ENCODE measurements at places on chromosomes 16 and 17. TPM values are rescaled to one million over a fixed set of nuclear protein-coding genes. Genes with fewer than 3 reads are reported as not detected.
A peak's percentile ranks its signal among the peaks of the same experiment; 100 is the strongest.

ZNF48 gene
- 20.2 TPM for total RNA-seq

DNA sequence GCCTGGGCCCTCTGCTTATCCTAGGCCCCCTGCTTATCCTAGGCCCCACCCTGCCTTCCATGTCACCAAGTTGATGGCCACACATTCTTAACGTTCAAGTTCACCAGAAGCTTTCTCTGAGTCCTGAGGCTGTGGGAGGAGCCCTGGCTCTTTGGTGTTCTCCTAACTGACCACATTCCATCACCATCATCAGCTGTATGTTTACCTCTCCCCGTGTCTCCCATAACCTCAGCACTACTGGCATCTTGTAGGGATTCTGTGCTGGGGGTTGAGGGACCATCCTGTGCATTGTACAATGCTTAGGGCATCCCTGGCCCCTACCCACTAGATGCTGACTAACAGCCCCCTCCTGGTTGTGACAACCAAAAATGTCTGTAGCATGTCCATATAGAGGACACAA, 99.3 kb downstream of the NDE1 start:
- DNase-seq = no peak

- no peak for DNase-seq
Observed at GRCh38 chr16:2737238-2737605, 15.2 kb upstream of the SRRM2 start.

- DNase-seq = no peak
Observed at GRCh38 chr16:10504404-10504885, 76.0 kb downstream of the EMP2 start.

OTOP3 gene
- total RNA-seq = not detected

PHB1 gene
- total RNA-seq = 395 TPM

GRCh38 chr17:70834039-70834438, 664.7 kb downstream of the KCNJ2 start:
- DNase-seq = no peak

HES7 gene
- 1.8 TPM for total RNA-seq

DNA sequence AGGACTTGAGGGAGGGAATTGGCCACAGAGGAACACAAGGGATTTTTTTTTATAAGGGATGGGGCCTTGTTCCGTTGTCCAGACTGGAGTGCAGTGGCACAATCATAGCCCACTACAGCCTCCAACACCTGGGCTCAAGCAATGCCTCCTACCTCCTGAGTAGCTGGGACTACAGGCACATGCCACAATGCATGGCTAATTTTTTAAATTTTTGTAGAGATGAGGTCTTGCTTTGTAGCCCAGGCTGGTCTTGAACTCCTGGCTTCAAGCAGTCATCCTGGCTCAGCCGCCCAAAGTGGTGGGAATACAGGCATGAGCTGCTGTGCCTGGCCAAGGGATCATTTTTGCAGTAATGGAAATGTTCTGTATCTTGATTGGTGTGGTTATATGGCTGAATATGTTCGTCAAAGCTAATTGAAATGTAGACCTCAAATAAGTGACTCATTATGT, 56.9 kb downstream of the VMP1 start:
- no peak for DNase-seq

DNA sequence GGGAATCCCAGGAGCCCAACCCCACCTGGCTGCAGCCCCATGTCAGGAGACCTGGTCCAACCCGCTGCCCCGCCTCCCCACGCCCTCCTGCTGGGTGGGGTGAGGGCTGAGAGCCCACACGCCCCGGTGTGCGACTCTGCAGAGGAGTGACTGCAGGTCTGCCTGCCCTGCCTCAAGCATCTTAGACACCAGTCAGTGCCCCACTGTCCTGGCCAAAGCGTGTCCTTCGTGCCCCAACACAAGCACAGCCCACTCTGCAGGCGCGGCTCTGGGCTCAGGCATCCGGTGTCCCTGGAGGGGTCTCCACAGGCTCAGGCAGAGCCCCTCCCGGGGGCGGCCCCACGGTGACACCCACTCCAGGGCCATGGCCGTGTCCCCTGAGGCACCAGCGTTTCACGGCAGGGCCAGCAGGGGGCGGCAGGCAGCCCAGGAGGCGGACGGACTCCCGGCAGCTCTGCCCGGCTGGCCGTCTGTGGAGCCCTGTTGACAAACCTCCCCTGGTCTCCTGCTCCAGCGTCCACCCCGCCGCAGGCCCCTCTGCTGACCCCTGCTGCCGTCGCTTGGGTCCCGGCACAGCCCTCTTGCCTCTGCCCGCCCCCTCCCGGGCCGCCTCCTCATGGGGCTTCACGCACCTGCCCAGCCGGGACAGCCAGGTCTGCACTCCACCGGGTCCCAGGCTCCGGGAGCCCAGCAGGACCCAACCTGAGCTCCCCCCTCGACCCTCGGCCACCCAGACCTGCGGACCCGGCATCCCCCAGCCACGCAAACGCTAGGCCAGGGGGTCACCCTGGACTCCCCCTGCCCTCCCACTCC, 8.6 kb upstream of the UBE2I start:
- DNase-seq = peak; percentile 73

GRCh38 chr16:4698321-4699045, 5.1 kb downstream of the NUDT16L1 start:
- no peak for DNase-seq

PARN gene
- 55.4 TPM for total RNA-seq

GRCh38 chr17:6913608-6914443, 82.0 kb upstream of the ALOX12 start:
- DNase-seq = peak; percentile 48

DNA sequence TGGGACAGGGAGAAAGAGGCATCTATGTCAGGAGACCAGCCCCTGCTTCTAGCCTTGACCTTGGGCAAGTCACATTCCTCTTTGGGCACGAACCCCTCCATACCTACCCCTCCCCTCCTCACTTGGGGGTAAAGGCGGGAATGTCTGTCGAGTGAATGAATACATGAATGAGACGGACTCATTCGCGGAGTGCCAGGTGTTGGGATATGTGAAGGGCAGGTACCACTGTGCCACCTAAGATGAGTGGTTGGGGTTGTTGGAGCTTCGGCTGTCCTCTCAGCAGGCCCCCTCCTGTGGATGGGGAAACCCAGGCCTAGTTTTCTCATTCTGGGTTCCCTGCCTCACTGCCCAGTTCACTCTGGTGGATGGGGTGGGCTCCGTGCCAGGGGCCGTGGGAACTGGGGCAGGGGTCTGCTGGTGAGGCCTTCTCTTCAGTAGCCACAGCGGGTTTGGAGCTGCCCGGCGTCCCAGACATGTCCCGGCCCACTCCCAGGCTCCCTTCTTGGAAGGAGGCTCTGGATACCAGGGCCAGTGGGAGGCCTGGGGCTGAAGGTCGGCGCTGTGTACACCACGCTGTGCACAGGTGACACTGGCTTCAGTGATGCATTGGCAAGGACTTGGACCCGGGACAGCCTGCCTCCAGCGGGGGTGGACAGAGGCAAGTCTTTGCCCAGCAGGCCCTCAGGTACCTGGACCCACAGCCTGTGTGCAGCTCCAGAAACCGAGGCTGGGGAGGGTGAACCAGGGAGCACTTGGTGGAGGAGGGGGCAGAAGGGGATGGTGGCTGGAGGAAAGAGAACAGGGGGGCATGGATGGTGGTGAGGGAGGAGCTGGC, 5.6 kb downstream of the GLIS2 start:
- no peak for DNase-seq

- DNase-seq = no peak
Observed at GRCh38 chr17:55663400-55663799, 59.3 kb downstream of the TMEM100 start.

DNA sequence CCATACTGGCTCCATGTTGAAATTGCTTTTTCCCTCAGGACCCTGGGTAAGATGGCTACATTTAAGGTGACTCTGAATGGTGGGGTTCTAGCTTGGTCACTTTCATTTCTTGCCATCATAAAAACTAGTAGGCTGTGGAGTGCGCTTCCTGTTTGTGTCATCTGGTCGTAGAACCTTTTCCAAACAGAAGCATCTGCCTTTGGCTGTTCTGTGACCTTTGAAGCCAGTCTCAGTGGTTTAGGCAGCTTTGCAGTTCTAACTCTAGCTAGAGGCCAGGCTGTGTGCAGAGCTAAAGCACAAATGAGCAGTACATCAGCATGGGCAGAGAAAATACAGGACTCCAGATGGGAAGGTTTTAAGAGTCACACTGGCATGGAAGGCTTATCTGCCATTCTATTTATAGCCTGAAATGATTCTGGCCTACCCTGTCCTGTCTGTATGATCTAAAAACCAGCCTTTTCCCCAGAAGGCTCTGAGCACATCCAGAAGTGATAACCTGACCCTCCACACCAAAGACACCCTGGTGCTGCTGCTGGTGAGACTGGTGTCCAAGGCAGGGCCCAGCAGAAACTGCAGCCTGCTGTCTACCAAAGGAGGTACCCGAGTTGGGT, 8.6 kb downstream of the ESRP2 start:
- no peak for DNase-seq

DNA sequence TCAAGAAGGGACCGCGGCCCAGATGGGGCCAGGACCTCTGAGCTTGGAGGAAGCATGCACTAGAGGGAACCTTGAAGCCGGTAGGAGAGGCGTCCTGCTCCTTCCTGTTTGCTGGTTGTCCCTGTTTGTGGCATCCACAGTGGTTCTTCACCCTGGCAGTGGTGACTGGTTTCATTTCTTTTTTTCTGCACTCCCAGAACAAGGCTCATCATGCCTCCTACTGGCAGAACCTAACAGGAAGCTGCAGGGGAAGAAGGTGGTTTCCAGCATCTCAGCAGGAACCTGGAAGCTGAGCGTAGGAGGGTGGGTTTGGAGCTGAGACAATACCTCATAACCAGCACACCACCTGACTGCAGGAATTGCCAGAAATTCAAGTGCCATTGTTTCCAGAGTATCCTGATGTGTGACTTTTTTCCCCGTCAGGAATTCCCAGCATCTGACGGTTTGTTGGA, 5.8 kb downstream of the TMEM231 start:
- peak; percentile 21 for DNase-seq

GRCh38 chr16:30744183-30744582, 4.0 kb upstream of the PHKG2 start:
- no peak for DNase-seq

FA2H gene
- not detected for total RNA-seq

DNA sequence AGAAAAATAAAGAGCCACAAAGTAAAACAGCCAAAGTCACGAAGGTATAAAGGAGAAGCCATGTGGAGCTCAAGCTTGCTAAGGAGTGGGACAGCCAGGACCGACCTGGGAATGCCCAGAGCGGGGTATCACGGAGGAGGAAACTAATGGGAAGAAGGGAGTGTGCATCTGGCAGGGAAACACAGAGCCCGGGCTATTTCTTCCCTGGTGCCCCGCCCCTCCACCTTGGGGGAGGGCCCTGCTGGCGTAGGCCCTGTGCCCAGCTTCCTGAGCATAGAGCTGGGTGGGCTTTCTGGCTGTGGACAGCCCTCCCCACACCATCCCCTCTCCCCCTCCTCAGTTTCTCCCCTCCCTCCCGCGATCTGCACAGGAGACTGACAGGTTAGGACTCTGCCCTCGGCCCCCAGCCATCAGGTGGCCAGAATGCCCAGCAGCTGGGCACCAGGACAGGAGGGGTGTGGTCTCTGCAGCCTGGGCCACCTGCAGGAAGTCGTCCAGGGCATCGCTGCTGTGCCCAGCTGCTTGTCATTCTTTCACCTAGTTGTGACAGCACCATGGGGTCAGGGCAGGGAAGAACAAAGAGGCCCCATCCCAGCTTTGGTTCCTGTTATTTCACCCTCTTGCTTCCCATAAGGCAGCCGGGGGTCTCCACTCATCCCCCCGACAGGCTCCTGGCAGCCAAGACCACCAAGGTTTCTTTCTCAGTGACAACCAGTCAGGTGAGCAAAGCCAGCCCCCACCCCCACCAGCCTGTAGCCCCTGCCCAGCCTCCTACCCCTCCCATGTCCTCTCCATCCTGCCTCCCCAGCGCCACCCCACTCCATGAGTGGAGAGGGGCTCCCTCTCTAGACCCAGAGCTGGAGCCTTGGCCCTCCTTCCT, 7.1 kb upstream of the DCAF7 start:
- no peak for DNase-seq

- peak; percentile 40 for DNase-seq
Observed at GRCh38 chr17:19338031-19338990, 24.2 kb downstream of the B9D1 start.

DNA sequence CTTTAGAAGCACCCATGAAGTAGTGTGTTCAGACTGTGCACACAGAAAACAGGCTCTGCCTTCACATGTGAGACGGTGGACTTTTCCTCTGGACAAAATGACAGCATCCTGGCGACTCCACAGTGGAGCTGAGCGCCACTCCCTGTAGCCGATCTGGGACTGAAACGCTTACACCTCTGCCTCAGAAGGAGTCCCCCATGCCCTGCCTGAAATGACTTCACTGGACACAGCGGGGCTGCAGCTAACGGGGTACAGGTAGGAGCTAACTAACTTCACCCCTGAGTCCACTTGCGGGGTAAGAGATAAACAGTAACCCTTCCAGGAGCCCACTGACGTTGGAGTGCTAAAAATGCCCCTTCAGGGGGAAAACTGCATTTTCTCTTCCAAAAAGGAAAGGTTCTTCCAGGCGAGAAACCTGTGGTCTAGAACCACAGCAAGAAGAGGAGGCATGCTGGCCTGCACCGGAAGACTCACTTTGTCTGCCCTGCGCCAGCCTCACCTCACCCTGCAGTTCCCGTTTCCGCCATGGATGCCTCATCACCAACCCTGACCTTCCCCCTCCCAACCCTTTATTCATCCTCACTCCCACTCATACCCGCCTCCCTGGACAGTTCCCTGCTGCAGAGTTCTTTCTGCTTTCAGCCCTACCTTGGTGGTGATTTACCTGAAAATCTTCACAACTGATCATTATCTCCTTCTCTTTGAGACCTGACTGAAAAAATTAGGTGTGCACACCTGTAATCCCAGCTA, 19.4 kb upstream of the ENDOV start:
- DNase-seq = no peak

- DNase-seq = peak; percentile 38
Observed at GRCh38 chr17:4658478-4659305, 17.2 kb upstream of the ALOX15 start.

DNA sequence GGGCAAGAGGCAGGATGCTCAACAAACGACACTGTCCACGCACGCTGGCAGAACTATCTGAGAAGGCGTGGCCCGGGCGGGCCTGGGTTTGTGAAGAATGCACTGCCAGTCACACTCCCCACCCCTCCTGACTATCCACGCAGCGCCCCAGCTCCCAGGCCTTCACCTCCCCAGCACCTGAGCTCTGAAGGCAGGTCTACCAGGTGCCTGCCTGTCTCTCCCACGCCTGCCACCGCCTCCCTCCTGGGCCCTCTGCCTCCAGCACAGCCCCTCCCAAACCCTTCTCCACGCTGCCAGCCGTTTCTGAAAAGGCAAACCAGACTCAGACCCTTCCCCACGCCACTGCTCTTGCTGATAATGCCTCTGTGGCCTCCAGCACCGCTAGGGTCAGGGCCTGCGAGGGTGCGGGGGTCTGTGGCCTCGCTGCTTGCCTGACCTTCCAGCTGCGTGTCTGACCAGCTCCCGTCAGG, 11.6 kb downstream of the MYBBP1A start:
- DNase-seq = no peak
